IMR-90 (cell line): ENCODE measurements at places on chromosomes 2 and 18. TPM values are rescaled to one million over a fixed set of nuclear protein-coding genes. Genes with fewer than 3 reads are reported as not detected.

GRCh38 chr2:119219873-119220272 is 3.8 kb upstream of the STEAP3 start:
- peak; percentile 62 for DNase-seq

DNA sequence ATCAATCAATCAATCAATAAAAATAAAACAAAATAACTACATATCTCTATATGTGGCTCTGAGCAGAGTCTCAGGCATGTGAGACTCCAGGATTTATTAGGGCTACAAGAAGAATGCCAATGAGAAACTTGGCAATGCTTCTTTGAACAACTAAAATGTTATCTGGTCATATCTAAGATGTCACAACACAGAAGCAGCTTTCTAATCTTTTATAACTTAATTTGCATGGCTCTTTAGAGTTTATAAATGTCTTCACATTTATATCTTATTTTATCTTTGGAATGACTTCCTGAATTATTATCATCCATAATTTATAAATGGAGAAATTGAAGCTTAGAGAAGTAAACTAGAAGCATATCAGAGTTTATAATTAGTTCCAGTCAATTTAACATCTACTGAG is 14.9 kb upstream of the MAP4K3 start:
- no peak for DNase-seq

- DNase-seq, result no peak
Observed at GRCh38 chr2:205682971-205683501, 735 bp downstream of the NRP2 start.

Gene EFHD1
- polyA plus RNA-seq, result 0.27 and 0.36 TPM in 2 replicates

- DNase-seq, result peak; percentile 97
Observed at GRCh38 chr2:180040146-180040925, 33.2 kb upstream of the CWC22 start.

- peak; percentile 37 for DNase-seq
Observed at GRCh38 chr2:19141234-19142004, 217.0 kb downstream of the OSR1 start.

Gene FEZ2
- 31.6 and 32.4 TPM in 2 replicates for polyA plus RNA-seq

Gene RESP18
- not detected in 2 replicates for polyA plus RNA-seq

GRCh38 chr18:2881088-2881839 is 34.5 kb downstream of the EMILIN2 start:
- DNase-seq, result peak; percentile 88

GRCh38 chr2:221001381-221001801 is 570.7 kb downstream of the EPHA4 start:
- DNase-seq, result no peak

DNA sequence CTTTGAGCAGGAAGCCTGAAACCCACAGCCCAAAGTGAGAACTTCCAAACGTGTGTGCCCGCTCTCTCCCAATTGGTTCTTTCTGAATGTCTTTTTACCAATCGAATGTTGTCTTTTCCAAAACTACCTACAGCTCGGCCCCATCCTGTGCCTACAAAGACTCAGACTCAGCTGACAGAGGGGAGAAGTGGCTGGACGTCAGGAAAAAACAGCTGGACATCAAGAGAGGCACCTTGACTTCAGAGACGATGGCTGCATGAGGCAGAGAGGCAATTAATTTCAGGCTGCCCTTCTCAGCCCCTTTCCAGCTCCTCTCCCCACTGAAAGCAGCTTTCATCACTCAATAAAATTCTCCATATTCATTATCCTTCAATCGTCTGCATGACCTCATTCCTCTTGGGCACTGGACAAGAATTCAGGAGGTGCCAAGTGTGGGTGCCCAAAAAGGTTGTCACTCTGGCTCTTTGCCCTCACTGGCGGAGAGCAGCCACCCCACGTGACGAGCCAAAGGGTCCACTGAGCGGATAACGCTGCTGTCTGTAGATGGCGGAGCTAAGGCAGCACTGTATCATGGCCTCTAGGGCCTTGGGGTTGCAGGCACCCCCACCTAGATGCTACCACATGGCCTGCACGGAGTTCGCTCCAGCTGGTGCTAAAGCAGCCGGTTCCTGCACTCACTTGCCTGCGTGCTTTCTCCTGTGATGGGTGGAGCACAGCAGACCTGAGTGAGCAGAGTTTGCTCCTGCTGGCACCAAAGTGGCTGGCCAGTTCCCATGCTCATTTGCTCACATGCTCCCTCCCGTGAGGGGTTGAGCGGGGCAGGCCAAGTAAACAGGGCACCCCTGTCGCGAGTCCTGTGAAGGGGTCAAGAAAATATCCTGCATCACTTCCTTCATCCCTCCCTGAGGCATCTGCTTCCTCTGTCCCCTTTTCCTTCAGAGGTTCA is 37.9 kb downstream of the FAM210A start:
- DNase-seq, result no peak

Gene RBBP8
- 10.8 and 12.0 TPM in 2 replicates for polyA plus RNA-seq
